ENCODE measurements at places on chromosomes 11 and 22.

DNA sequence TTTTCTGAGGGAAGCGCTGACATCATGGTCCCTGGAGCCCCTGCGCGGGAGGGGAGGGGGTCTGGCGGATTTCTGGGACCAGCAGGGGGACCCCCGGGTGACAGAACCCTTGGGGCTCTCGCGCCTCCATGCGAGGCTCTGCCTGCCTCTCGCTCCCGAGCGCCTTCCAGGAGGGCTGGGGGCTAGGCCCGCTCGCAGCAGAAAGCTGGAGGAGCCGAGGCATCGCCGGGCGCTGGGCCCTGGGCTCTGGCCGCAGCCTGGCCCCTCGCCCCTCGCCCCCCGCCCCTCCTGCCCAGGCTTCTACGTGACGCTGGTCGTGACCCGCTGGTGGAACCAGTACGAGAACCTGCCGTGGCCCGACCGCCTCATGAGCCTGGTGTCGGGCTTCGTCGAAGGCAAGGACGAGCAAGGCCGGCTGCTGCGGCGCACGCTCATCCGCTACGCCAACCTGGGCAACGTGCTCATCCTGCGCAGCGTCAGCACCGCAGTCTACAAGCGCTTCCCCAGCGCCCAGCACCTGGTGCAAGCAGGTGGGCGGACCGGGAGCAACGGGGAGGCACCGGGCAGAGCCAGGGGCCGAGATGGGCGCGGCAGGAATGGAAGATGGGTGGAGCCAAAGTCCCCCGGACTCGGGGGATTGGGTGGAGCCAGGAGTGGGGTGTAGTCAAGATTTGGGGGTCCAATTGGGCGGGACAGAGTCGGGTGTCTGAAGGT, 5.4 kb downstream of the BEST1 start:
- DNase-seq: no peak

- no peak for DNase-seq
These were observed 9.7 kb downstream of the CD5 start for GRCh38 chr11:61111786-61112517.

- DNase-seq: no peak
These were observed 5.1 kb downstream of the GTPBP1 start for GRCh38 chr22:38710866-38711265.

DNA sequence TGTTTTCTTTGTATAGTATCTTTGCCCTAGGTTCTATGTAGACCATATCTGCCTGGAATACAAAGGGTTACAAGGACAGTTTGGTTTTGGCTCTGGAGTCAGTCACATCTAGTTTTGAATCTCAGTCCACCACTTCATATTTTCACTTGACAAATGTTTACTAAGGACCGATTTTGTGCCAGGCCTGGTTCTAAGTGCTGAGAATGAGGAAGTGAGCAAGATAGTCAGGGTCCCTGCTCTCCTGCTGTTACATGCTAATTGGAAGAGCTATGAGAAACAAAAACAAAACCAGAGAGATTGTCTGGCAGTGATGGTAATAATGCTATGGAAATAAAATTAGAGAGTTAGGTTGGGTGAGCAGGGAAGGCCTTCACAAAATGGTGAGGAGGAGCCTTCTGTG, 66.1 kb upstream of the ARHGAP20 start:
- no peak for DNase-seq

DNA sequence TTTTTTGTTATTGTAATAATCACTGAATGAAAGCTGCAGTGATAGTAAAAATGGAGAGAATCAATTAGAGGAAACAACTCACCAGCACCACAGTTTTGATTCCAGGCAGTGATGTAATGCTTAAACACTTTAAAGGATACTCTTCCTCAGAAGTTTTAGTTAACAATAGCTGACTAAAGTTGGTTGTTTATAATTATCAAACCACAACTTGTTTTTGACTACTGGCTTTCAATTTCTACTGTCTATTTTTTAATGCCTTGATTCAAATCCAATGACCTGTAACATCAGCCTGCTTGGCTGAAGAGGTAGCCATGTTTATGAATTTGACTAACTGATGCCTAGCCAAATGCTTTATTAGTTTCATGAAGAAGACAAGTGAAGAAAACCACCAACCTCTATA, 18.2 kb upstream of the CASP12 start:
- DNase-seq: no peak

GRCh38 chr22:48629631-48630432, 1197.8 kb downstream of the BRD1 start:
- no peak for DNase-seq

DNA sequence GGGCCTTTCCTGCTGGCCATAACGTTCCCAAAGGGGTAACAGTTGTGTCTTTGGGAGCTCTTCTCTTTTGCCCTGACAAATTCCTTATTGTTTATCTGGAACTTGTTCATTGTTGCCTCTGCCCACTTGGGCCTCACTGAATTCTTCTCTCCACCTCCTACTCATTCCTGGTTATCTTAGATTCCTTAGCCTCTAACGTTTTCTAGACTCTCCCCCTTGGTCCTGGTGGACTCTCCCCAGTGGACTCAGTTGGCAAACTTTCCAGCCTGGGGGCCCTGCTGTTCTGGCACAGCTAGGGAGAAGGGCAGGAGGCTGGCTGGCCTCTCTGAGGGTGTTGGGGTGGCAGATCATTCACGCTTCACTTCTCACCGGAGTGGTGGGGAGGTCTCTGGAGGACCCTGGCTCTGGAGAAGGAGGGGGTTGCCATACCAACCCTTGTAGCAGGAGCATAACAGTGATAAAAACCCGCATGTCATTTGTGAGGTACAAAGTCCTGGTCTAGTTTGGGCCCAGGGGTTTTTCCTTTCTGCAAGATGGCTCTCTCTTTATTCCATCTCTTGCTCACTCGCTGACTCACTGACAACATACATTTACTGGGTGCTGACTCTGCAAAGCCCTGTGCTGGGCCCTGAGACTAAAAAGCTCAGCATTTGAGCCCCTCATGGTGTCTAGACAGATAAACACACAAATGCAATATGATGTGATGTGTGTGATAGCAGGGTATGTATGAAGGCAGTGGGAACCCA, 39.7 kb downstream of the YWHAH start:
- DNase-seq: no peak

DNA sequence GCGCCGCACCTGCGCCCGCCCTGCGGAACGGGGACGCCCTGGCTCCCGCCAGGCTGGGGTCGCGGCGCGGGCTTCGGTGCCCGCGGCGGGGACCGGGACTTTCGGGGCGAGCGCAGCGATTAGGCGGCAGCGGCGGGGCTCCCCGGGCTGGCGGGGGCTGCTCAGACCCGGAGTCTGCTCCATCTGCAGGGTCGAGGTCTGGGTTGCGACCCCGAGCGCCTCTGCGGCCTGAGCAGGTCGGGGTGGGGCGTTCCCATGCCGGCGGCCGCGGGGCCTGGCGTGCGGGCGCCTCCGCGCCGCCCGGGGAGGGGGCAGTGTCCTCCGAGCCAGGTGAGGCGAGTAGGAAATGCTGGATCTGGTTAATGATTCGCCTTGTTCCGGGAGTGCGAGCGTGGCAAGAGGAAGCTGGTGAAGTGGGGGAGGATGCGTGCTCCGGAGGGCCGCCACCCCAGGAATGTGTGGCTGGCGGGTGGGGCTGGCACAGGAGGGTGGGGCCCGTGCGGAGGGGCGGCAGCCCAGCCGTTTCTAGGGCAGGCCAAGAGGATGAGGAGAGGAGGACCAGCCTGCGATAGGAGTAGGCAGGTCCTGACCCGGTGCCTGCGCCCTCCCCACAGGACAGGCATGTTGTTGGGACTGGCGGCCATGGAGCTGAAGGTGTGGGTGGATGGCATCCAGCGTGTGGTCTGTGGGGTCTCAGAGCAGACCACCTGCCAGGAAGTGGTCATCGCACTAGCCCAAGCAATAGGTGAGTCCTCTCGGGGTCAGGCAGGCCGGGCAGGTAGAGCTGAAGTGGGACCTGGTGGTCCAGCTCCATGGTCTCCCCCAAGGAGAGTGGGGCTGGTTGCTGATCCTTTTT, 606 bp downstream of the RASSF7 start:
- peak; percentile 49 for DNase-seq

- peak; percentile 30 for DNase-seq
These were observed 4.2 kb downstream of the SLC25A1 start for GRCh38 chr22:19174106-19175025.

- no peak for DNase-seq
These were observed 51.8 kb downstream of the CD6 start for GRCh38 chr11:61023086-61023965.

DNA sequence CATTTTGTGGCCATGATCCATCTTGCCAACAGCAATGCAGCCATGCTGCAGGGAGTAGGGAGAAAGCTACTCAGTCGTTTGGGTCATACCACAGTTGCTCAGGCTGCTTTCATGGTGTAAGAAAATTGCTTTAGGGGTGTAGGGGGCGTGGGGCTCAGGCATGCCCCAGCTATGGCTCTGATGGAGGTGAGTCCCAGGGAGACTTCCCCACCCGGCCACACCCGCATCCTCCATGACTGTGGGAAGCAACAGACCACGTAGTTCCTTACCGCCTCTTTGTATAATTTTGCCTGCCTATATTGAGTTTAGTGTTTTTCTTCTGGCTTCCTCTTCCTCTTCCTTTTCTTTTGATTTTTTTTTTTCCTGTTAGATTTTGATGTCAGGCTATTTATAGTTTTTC, 58.8 kb downstream of the SPECC1L start:
- no peak for DNase-seq

DNA sequence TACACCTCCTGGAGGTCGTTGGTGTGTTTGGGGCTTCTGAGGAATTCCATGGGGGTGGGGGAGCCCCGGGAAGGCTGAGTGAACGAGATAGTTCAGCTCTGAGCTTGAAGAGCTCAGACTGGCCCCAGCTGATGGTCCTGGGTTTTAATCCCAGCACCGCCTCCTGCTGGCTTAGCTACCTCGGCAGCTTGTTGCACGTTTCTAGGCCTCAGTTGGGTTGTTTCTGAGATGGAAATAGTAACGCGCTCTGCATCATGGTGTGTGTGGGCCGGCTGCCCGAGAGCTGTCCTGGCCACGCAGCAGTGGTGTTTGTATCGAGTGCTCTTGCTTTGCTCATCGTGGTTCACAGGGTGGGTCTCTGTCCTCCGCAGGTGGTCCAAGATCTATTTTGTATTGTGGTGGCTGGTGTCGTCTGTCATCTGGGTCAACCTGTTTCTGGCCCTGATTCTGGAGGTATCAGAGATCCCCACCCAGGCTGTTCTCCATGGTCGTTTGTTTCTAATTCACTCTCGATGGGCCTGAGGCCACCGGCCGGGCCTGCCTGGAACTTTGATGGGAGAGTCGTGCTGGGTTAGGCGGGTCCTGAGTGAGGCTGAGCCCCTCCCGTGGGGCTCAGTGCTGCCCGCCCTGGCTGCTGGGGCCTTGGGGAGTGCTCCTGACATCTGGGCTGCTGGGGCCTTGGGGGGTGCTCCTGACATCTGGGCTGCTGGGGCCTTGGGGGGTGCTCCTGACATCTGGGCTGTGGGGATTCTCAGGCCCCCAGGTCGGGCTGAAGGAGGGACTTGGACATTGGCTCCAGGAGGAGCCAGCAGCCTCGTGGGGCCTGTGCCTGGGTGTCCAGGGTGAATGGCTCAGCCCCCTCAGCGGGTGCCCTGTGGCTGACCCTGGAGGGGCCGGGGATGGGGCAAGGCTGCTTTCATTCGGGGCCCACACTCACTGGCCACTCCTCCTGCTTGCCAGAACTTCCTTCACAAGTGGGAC, 37.7 kb downstream of the TPCN2 start:
- DNase-seq: no peak

DNA sequence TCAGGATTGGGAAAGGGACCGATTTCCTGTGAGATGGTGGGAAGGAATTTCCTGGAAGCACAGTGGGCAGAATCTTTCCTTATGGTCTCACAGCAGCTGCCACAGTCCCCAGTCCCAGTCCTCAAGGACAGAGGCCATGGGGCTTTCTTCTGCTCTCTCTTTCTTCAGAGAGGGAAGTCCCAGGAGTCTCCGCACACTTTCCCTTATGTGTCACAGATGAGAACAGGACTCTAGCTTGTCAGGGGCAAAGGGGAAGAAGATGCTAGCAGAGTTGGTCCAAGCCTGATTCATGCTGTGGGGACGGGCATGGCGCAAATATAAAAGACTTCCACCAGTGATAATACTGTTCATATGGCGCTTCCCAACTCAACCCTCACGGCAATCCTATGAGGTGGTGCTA, 7.5 kb upstream of the PPFIA1 start:
- DNase-seq: no peak

- no peak for DNase-seq
These were observed 1566.2 kb upstream of the TENM4 start for GRCh38 chr11:81007046-81007445.

DNA sequence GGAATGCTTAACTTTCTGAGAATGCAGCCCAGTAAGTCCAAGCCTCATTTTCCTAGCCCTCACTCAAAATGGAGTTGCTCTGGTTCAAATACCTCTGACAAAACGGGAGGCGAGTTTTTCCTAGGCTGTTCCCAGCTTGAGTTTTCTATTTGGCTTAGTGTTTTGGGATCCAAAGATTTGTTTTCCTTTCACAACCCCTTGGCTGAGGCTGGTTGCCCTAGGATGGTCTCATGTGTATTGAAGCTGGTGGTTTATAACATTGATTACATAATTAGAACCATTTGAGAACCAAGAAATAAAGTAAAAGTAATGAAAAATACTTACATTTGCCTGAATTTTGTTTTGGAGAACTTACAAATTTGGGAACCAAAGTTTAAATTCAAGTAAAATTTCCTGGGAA, 611.1 kb upstream of the LUZP2 start:
- no peak for DNase-seq

DNA sequence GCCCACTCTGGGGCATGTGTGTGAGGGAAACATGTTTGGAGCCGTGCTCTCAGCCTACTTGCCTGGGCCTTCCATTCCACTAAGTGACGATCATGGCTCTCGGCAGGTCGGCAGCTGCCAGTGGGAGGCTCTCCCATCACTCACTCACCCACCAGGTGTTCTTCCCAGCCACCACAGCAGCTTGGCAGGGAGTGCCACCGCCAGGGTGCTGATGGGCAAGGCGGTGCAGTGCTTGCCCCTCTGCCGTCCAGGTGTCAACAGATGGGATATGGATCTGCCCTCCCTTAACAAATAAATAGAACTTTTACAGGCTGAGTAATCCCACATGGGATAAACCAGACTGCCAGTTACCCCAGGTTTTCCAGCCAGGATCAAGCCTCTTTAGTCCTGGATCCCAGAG, 205.5 kb upstream of the TMEM45B start:
- DNase-seq: no peak

DNA sequence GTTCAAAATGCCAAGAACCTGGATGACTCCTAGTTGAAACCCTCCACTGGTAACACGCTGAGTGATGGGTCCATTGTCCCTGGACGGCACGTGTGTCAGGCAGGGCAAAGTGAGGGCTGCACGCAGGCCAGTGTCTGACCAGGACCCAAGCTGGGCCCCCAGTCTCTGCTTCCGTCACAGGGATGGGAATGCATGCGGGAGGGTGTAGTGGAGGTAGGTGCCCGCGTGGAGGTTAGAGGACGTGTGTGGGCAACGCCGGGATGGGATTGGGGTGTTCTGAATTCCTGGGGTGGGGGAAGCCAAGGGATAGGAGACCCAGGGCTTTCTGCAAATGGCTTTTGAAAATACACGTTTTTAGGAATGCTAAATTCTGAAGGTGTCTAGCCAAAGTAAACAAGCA, 943.3 kb downstream of the BRD1 start:
- no peak for DNase-seq

Data from left hindlimb (tissue), 1 donor.